ENCODE measurements at places on chromosomes 4 and X.

- no peak for DNase-seq
Measured at GRCh38 chr4:74772106-74772505, 22.2 kb downstream of the BTC start.

DNA sequence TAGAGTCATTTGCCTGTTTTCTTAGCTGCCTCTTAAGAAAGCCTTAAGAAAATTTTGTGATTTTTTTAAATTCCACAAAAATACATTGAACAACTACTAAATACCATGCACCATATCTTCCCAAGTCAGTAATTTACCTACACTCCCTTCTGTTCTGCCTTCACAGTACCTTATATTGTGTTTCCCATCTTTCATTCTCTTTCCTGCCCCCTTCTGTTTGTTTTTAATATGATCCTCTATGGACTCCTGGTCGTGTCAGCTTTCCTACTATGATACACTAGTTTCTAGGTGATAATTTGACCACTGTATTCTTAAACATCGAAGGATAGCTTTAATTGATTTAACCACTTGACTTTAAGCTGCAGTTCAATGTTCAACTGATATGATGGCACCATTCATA is 297.7 kb upstream of the HAND2 start:
- DNase-seq, result no peak

DNA sequence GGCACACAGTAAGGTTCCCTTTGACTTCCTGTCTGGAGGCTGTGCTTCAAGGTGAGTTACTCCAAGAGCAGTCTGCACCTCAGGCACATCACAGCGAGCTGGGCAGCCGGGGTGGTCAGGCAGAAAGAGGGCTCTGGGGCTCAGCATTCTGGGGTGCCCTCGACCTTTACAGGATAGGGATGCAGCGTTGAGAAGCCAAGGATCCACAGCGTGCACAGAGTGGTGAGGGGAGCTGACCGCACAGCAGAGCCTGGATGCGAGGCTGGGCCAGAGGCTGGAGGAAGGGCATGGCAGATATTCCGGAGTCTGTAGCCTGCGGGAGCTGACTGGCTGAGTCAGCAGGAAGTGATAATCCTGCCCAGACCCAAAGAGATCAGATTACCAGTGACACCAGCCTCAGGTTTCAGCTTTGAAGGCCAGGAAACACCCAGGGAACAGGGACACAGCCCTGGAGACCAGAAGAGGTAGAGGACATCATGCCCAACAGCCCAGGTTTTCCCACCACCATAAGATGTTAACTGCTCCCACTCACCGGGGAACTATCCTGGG is 38.4 kb upstream of the PDLIM3 start:
- no peak for DNase-seq

DNA sequence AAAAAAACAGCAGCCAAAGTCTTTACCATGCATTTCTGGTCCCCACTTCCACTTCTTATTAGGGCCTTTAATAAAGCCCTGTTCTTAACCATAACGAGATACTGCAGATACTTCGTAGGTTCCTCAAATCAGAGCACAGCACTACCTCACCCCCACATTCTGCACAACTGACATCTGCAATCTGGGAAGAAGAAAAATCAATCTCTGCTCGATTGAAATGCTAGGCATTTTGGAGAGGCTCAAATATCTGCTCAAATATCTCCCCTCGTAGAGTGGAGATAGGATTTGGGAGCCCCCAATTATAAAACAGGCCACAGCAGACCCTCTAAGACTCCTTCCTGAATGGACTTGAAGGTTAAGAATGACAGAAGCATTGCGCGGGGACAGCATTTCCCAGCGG is 40.3 kb upstream of the CENPU start:
- no peak for DNase-seq

DNA sequence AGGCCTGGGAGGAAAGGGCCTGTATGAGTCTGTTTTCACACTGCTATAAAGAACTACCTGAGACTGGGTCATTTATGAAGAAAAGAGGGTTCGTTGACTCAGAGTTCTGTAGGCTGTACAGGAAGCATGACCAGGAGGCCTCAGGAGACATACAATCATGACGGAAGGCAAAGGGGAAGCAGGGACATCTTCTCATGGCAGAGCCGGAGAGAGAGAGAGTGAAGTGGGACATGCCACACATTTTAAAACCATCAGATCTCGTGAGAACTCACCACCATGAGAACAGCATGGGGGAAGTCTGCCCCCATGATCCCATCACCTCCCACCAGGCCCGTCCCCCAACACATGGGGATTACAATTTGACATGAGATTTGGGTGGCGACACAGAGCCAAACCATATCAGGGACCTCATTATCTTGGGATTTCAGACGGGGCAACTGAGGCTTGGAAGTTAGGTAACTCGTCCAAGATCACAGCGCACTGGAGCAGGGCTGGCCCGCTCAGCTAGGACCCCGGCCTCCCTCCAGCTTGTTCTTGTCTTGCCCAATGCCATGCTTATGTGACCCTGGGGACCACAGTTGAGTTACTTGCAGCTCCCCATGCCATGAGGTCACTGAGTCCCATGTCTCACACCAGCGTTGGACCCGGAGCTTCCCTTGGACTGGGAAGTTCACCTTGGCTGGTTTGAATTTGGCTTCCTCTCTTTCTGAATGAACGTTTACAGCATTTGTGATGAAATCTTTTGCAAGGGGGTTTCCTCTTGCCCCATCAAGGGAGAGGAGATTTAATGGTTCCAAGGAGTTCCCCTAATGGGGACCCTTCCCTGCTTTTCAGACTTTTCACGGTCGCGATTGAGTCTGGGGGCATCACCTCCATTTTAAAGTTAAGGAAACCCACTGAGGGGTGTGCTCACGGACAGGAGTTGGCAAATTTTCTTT is 18.1 kb downstream of the HTRA3 start:
- no peak for DNase-seq

- DNase-seq, result peak; percentile 16
Measured at GRCh38 chr4:89708903-89709421, 128.0 kb downstream of the SNCA start.

GRCh38 chrX:113384628-113385027 is 544.0 kb upstream of the AMOT start:
- DNase-seq, result peak; percentile 3

- DNase-seq, result no peak
Measured at GRCh38 chr4:152072001-152072485, 311.2 kb upstream of the GATB start.

- peak; percentile 8 for DNase-seq
Measured at GRCh38 chrX:47608130-47608810, 11.4 kb downstream of the SYN1 start.

GRCh38 chrX:153864101-153864500 is 21.9 kb downstream of the L1CAM start:
- no peak for DNase-seq

All from occipital lobe (tissue), 3 donors.